ENCODE measurements at places on chromosomes 5 and 9. TPM values are rescaled to one million over a fixed set of nuclear protein-coding genes. Genes with fewer than 3 reads are reported as not detected.

Gene WDR31
- total RNA-seq: 1.1 TPM

Gene PCA3
- total RNA-seq: 0.92 TPM

Gene CAAP1
- 19.6 TPM for total RNA-seq

Gene TIMD4
- total RNA-seq: 3.0 TPM

Gene POLR1E
- 25.5 TPM for total RNA-seq

Gene TRAF1
- 0.42 TPM for total RNA-seq

GRCh38 chr5:134659456-134659855 lies 10.9 kb downstream of the SEC24A start:
- H3K27me3 ChIP-seq: no peaks in the 10 kb centered on the region
- no peak overlapping the region for H3K4me3 ChIP-seq
- H3K27ac ChIP-seq: no peak overlapping the region
- no peaks in the 10 kb centered on the region for H3K4me1 ChIP-seq
- DNase-seq: no peak

- no peak overlapping the region for H3K4me3 ChIP-seq
- no peak overlapping the region for H3K27ac ChIP-seq
- no peak for DNase-seq
Observed at GRCh38 chr9:111799506-111799905, 4.8 kb upstream of the SHOC1 start.

GRCh38 chr9:136623016-136623841 lies 39.5 kb upstream of the EGFL7 start:
- no peak overlapping the region for H3K4me3 ChIP-seq
- no peaks in the 10 kb centered on the region for H3K27me3 ChIP-seq
- H3K27ac ChIP-seq: no peak overlapping the region
- H3K4me1 ChIP-seq: peaks cover 69% of the 10 kb centered on the region
- no peak for DNase-seq

DNA sequence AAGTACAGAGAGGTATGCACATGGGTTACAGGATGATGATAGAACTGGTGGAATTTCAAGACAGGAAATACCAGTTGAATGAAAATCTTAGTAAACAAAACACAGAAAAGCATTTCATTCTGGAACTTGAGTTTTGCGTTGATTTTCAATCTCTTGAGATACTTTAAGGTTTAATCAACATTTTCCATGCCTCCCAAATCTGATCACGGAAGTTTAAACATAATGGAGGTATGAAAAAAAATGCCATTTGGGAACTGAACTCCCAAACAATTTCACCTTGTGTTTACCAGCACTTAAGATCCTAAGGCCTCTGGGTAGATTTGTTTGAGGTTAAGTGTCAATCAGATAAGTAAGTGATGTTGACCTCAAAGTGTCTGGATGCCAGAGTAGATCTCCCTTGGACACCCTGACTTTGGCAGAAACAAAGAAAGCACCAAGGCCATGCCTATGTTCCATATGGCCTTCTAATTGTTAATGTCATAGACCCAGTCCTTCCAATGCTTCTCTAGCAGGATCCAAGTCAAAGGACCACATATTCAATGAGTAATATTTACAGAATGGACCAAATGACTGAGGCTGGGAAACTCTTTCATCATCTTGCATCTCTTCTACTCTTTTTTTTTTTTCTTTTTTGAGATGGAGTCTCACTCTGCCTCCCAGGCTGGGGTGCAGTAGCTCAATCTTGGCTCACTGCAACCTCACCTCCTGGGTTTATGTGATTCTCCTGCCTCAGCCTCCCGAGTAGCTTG lies 216.9 kb downstream of the ARRDC3 start:
- no peak overlapping the region for H3K27ac ChIP-seq
- DNase-seq: no peak
- no peak overlapping the region for H3K4me3 ChIP-seq
- no peaks in the 10 kb centered on the region for H3K36me3 ChIP-seq
- H3K4me1 ChIP-seq: no peaks in the 10 kb centered on the region

DNA sequence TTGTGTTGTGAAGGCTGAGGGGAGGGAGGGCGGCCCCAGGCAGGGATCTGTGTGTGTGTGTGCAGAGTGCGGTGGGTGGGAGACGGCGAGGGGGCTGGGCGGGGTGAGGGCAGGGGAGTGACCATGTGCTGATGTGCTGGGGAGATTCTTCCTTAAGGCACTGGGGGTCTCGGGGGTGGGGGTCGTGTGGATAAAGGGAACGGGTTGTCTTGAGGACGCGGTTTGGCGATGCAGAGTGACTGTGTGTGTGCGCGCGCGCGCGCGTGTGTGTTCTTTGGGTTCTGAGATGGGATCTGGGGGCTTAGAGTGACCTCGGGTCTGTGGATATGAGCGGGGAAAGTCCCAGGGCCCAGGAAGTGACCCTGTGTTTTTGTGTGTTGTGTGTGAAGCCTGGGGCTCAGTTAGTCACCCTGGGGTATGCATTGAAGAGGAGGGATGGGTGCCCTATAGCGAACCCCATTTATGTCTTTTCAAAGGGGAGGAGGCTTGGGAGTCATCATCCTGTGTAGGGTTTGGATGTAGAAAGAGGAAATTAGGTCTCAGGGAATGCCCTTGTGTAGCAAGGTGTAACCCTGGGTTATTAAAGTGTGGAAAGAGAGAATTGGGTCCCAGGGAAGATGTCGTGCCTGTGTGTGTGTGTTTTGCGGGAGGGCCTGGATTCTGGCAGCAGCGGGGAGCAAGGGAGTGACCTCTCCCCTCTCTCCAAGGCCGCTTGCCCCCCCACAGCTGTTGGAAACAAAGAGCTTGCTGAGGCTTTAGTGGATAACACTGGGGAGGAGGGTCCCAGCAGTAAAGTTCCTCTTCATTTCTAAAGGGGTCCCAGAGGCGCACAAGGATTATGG lies 1.4 kb downstream of the TMEFF1 start:
- peaks cover 13% of the 10 kb centered on the region for H3K4me1 ChIP-seq
- H3K36me3 ChIP-seq: no peaks in the 10 kb centered on the region

GRCh38 chr5:56346741-56347535 lies 113.8 kb upstream of the ANKRD55 start:
- no peaks in the 10 kb centered on the region for H3K4me1 ChIP-seq
- no peak for DNase-seq
- no peak overlapping the region for H3K27ac ChIP-seq

GRCh38 chr5:108418197-108418596 lies 36.3 kb upstream of the FBXL17 start:
- H3K27me3 ChIP-seq: peaks cover 2% of the 10 kb centered on the region
- H3K36me3 ChIP-seq: no peaks in the 10 kb centered on the region
- DNase-seq: no peak

- DNase-seq: no peak
- H3K27ac ChIP-seq: no peak overlapping the region
- H3K4me1 ChIP-seq: peaks cover 10% of the 10 kb centered on the region
- H3K4me3 ChIP-seq: no peak overlapping the region
Observed at GRCh38 chr5:124902097-124902821, 155.8 kb upstream of the ZNF608 start.

DNA sequence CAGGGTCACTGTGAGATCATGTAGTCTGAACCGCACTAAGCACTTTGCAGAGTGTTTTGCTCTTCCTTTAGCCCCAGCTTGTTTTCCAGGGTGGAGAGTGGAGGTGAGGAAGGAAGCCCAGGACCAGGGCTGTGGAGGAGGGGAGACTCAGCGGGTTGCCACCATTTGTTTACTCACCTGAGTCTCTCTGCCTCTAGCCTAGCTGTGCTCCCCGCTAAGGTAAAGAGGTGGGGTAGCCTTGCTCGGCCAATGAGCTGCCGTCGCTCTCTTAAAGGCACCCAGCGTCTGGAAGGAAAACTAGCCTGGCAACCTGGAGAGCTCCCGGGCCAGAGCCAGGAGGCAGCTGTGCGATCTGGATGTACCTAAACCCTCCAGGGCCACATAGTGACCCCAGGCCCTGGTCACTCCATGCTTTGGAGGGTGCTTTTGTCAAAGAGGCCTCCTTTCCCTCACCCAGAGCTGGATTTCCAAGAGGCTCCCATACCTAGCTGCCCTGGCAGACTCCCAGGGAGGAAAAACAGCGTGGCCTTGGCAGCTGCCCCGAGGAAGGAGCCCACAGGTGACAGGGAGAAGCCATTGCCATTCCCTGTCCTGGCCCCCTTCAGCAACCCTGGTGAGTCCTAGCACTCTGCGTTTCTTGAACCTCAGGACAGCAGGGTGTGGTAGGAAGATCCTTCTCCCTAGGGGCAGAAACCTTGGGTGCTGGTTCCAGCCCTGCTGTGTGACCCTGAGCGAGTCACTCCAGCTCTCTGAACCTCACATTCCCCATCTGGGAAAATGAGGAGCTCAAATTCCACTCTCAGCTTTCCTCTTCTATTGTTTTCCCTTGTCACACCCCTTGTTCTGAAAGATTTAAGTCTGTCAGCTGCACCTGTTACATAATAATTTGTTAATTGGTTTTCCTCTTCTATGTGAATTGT lies 42.4 kb upstream of the LARP1 start:
- no peaks in the 10 kb centered on the region for H3K36me3 ChIP-seq
- peaks cover 35% of the 10 kb centered on the region for H3K4me1 ChIP-seq
- DNase-seq: no peak
- H3K4me3 ChIP-seq: no peak overlapping the region
- peak overlapping the region; percentile 66 for H3K27ac ChIP-seq

DNA sequence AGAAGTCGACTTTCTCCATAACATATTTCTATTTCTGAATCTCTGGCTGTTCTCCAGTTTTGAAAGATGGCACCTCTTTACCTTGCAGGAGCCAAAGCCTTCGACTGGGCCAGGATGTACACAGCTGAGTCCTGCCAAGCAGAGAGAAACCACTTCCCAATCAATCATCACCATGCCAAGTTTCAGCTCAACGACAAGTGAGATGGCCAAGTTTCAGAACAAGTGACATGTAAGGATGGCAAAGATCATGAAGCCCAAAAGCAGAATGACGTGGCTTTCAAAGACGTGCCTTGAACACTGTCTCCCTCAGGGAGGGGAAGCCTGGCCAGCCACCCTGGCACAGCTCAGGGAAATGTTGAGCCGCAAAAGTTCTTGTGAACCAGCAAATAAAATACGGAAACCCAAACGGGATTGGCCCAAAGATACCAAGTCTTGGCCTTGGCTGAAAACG lies 17.7 kb downstream of the STK10 start:
- no peaks in the 10 kb centered on the region for H3K27me3 ChIP-seq
- no peaks in the 10 kb centered on the region for H3K4me1 ChIP-seq
- H3K27ac ChIP-seq: no peak overlapping the region
- H3K4me3 ChIP-seq: no peak overlapping the region
- H3K36me3 ChIP-seq: no peaks in the 10 kb centered on the region
- DNase-seq: no peak
